NCI-H1105 treated with DMSO at 0.1 percent for 48 hours (cell line): ENCODE measurements at places on chromosomes 6 and 20.
A peak's percentile ranks its signal among the peaks of the same experiment; 100 is the strongest.

DNA sequence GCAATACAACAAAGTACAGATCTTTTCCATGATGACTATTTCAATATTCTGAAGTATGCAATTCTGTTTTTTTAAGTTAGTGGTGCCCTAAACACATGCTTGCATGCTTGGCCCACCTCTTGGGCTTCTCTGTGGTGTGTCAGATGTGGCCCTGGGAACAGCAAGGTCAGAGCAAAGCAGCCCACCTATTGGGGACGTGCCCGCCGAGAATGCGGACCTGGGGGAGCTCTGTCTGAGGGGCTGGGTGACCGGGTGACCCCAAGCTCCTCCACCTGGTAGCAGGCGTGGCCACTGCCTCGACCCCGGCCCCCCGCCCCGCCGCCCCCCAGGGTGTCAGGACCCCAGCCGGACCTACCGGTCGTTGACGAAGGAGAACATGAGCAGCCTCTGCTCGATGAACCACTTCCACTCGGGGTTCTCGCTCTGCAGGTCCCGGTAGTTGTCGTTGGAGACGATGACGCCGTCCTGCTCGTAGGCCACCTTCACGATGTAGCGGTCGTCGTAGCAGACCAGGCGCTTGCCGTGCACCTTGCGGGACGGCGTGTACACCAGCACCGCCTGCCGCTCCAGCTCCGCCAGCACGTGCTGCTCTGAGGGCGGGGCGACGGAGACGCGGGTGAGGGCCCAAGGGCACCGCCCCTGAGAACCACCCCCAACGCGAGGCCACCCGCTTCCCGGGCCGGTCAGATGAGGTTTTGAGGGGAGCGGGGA lies 28.3 kb downstream of the ZC3H12D start:
- DNase-seq = no peak

- no peak for DNase-seq
Observed at GRCh38 chr6:87754828-87755227, 52.8 kb upstream of the AKIRIN2 start.

DNA sequence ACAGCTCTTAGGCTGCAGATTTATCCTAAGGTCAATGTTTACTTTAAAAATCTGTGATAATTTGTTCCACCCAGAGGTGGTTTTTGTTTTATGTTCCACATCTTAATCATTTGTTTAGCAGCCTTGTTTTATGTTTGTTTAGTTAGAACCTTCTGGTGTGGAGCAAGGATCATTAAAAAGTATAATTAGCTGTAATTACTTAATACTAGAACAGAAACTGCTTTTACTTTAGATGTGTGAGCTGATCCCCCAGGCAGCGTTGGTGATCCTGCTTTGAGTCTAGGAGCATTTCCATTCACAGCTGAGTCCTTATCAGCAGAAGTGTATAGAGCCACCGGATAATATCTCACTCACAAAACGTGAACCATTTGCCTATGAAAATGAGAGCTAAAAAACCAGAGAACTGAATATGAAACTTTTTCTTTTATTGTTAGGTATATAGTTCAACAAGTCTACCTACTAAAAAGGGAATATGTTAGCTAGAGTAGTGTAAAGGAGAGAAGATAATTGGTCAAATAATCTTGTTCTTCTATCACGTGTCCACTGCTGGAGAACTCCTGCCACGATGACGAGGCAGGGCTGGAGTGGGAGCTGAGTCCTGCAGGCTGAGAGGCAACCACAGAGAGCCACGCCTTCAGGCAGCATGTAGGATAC lies 78.5 kb downstream of the TRMT11 start:
- peak; percentile 34 for DNase-seq

DNA sequence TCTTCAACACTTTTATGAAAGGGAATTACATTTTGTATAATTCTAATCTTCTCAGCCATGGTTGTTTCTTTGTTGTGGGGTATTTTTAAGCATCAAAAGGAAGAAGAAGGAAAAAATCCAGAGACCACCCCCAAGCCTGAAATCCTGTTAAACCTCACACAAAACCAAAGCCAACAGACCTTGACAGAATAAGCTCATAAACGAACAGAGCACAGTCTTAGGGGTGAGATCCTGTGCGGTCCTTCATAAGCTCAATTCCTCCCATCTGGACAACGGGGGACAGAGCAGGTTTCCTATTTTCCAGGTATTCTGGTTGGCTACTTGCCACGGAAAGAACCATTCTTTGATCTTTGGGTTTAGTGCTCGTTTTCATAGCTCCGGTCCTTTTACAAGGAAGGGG lies 151.3 kb upstream of the SULF2 start:
- no peak for DNase-seq

- DNase-seq = no peak
Observed at GRCh38 chr20:24634855-24635254, 165.4 kb downstream of the SYNDIG1 start.

- no peak for DNase-seq
Observed at GRCh38 chr6:45587229-45588060, 209.7 kb upstream of the SUPT3H start.

DNA sequence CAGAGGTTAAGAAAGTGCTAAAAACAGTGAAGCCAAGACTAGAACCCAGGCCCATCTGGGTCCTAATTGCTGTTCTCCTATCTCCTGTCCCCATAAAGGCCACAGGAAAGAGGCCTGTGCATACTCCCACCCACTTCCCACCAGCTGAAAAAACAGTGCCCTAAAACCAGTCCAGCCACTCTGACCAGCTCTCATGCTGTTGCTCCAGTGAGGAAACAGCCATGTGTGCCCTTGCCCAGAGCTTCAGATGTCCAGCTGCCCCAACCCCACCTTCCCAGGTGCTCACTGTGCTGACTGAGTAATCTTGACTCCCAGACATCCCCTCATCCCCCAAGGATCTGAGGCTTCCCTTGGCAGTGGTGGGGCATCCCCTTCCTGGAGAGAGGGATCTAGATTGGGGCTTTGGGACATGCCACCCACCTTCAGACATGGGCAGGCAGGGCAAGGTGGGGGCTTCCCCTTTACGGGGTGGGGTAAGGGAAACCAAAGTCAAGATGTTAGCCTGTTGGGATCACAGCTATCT lies 28.7 kb downstream of the KCNK5 start:
- DNase-seq = no peak

- no peak for DNase-seq
Observed at GRCh38 chr6:80639181-80639629, 532.7 kb downstream of the BCKDHB start.

- peak; percentile 84 for DNase-seq
Observed at GRCh38 chr6:36130667-36131510, 576 bp downstream of the MAPK13 start.

- no peak for DNase-seq
Observed at GRCh38 chr6:22765015-22765414, 195.6 kb downstream of the HDGFL1 start.

DNA sequence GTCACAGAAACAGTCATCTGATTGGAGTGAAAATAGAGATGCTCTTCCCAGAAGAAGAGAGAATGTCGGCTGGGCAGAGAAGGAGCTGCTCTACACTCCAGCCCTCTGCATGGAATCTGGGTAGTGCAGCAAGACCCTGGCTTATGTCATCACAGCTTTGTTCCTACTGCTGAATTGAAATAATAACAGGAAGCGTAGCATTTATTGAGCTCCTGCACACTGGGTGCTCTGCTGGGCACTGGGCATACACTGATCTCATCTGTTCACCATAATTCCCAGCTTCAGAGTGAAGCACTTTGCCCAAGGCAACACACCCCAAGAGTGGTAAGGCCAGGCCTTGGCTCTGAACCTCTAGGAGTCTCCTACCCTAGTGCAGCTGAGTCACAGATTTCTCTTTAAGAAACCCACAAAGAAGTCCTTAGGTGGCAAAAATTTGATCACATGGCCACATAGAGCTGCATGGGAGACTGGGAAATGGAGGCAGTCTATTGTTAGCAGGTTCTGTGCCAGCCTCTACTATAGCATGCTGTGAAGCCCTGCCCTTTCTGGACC lies 3.9 kb upstream of the SDCBP2 start:
- DNase-seq = no peak

- peak; percentile 22 for DNase-seq
Observed at GRCh38 chr6:38021029-38021428, 201.5 kb downstream of the ZFAND3 start.

GRCh38 chr6:16273256-16273655 lies 34.9 kb downstream of the GMPR start:
- DNase-seq = no peak

DNA sequence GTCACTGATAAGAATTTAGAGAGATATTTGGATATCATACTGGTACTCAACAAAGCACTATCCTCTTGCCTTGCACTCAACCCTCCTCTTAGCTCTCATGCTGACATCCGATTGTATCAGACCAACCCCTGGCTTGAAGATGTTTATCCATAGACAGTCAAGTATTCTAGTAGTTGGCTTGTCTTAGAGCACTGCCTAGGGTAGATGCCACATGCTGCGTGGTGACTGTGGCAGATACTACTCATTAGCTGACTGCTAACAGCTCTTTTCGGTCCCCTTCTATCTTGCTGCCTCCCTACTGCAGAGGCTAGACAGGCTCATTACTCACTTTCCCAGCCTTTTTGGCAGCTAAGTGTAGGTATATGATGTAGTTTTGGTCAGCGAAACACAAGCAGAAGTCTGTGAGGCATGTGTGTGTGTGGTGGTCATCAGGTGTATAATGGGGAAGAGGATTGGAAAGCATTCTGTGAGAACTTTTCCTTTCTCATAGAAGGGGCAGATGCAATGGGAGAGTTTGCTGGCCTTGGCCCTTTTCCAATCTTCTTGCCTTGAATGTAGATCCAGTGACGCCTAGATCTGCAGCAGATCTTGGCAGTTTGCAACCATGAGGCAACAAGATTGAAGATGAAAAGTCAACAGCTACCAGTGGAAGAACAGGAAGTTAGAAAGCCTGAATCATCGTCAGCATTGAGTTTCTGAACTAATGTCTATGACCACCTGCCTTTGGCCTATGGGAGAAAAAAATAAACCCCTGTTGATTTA lies 4.4 kb upstream of the IFNGR1 start:
- no peak for DNase-seq

DNA sequence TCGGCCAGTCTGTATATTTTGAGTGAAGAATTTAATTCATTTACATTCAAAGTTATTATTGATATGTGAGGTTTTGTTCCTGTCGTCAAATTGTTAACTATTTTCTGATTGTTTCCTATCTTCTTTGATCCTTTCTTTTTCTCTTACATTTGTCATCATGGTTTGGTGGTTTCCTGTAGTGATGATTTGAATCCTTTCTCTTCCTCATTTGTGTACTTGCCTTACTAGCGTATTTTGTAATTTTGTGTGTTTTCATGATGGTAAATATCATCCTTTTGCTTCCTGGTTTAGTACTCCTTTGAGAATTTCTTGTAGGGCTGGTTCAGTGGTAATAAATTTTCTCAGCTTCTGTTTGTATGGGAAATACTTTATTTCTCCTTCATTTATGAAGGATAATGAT lies 151.7 kb upstream of the CEP162 start:
- DNase-seq = no peak

- DNase-seq = no peak
Observed at GRCh38 chr6:90214461-90214860, 82.2 kb downstream of the BACH2 start.

- DNase-seq = no peak
Observed at GRCh38 chr6:119346936-119347335, 2.6 kb downstream of the MAN1A1 start.

DNA sequence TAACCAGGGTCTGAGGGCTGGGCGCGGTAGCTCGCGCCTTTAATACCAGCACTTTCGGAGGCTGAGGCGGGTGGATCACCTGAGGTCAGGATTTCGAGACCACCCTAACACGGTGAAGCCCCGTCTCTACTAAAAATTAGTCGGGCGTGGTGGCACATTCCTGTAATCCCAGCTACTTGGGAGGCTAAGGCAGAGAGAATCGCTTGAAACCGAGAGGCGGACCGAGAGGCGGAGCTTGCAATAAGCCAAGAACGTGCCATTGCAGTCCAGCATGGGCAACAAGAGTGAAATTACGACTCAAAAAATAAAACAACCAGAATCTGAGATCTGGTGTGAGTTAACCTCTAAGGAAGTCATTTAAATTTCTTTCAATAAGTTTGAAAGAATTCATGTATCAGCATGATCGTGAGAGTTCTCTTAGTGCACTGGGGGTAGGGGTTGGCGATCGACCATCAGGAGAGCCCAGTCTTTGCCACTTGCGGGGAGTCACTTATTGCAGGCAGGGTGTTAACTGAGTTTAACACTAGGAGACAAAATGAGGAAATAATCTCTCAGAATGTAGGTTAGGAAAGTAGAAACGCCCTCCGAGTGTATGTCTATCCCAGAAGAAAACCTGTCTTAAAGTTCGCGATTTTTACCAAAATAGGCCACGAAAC lies 206.5 kb upstream of the ZNF184 start:
- DNase-seq = no peak

DNA sequence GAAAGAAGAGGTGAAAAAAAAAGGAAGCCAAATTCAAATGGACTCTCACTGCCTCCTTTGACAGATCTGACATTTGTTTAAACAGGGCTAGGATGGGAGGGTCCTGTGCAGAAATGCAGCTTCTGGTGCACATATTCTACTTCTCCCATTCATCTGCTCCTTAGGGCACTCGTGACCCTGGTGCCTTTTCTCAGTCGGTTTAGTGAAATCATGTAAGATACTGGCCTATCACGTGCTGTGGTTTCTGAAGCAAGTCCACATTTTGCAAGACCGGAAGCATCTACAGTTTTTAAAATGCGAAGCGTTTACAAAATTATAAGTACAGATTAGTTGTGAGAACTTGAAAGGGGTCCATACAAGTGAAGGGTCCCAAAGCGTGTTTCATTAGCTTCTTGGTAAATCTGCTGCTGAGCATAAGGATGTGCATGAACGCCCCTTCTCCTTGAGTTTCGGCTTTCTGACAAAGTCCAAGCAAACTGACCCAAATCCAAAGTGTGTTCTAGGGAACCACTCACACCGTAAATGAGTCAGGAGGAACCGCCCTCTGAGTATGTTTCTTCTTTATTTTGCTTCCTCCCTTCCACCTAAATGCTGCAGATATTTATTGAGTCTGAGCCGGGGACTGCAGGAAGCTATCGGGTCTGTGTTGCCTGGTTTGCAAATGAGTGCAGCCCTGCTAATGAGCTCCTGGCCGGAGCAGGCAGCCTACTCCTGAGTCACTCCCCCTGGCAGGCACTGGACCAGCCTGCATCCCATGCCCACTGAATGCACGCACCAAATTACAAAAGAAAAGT lies 323.8 kb upstream of the JARID2 start:
- DNase-seq = no peak

GRCh38 chr6:20377623-20378265 lies 23.9 kb upstream of the E2F3 start:
- no peak for DNase-seq

DNA sequence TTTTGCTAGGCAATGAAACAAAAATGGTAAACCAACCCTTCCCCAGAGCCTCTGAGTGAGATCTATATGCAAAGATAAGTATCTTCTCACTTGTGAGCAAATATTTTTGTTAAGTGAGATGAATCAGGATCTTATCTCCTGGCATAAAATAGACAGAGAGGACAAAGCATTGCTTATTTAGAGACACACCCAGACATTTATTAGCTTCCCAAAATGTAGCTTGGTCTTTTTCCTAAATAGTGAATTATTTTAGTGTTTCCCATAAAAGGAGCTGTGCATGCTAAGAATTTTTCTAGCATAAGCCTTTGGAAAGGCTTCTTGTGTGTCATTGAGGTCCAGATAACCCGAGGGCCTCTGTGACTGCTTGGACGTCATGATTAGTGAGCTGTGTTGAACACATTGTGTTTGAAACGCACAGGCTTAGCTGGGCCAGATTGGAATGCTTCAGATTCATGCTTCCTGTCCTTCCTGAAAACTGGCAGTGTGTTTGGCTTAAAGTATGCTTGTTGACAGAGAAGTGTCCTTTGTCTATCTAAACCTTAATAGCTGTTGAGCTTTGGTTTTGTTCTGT lies 16.5 kb downstream of the MTHFD1L start:
- no peak for DNase-seq

GRCh38 chr6:169450097-169450496 lies 196.5 kb upstream of the THBS2 start:
- no peak for DNase-seq
